GM04503 (cell line): ENCODE measurements at places on chromosomes 11 and 22.

GRCh38 chr22:30459181-30460052 is 12.4 kb downstream of the SEC14L3 start:
- no peak for DNase-seq

DNA sequence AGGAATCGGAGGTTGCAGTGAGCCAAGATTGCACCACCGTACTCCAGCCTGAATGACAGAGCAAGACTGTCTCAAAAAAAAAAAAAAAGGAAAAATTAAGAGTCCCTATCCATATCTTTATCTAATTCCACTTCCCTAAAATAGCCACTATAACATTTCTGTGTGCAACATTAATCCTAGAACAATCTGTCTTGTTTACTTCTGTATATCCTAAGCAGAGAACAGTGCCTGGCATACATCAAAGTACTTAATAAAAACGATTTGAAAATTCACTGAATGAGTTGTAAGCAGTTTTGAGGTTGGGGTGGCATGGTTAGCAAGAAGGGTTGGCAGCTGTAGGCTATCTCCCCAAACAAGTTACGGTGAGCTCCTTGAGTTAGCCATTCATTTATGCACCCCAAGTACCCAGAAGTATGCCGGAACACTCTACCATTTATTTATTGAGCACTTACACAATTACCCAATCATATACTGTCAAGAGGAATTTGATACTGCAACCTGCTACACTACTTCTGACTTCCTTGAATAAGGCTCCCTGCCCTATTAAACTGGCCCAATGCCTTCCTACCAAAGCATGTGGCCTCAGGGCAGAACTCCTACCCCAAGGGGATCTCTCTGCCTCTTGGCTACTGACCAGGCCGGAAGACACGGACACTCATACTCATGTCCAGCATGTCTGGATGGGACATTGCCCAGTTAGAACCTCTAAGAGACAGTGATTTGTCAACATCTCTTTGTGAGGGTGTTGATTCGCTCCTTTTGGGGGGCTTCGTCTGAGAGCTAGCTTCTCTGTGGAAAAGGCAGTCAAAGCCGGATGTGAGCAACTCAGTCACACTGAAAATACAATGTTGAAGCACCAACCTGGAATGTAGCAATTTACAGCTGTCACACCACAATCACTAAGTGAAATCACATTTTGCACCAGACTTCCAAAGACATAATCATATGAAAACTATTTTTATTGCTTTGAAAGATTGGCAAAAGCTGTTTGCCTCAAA is 16.3 kb upstream of the TMEM41B start:
- peak; percentile 95 for DNase-seq

- DNase-seq: no peak
Observed at GRCh38 chr22:45211435-45211834, 29.3 kb downstream of the KIAA0930 start.

GRCh38 chr22:28900379-28900925 is 17.1 kb downstream of the ZNRF3 start:
- DNase-seq: no peak

GRCh38 chr11:65551572-65552387 is 6.4 kb downstream of the LTBP3 start:
- no peak for DNase-seq

- DNase-seq: no peak
Observed at GRCh38 chr11:47271961-47272661, 2.2 kb downstream of the MADD start.

- no peak for DNase-seq
Observed at GRCh38 chr11:76891285-76891684, 30.6 kb downstream of the ACER3 start.

DNA sequence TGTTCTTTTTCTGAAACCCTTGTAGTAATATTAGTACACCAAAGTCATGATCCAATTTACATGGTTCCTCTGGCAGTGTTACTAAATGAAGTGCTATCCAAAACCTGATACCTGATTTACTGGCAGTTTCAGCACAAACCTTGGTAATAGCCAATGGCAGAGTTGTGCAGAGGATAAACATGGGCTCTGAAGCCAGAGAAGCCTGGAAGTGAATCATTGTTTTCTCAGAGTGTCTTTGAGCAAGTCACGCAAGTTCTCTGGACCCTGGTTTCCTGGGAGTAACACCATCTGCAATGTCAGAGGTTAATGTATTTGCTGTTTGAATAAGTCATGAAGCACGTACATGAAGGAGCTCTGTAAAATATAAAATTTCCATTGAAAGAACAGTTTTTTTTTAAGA is 222.3 kb upstream of the NARS2 start:
- DNase-seq: no peak

- DNase-seq: no peak
Observed at GRCh38 chr11:86508604-86509587, 134.2 kb downstream of the CCDC81 start.
